ENCODE measurements at places on chromosomes 2 and 18.

DNA sequence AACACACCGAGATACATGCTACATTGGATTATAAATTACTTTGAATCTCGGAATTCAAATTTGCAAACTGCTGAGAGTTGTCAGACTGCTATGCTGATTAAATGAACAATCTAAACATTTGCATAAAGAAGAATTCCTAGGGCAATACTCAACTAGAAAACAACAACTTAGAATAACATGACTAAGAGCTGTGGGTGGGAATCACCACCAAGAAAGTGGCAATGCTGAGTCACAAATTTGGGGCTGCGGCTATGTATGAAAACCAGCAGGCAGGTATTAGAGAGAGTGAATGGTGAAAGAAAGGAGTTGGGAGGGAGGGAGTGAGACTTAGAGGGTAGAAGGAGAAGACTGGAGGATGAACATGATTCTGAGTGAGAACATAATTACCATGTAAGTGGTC is 559.5 kb downstream of the PIK3C3 start:
- no peak for DNase-seq

- peak; percentile 68 for DNase-seq
These were observed 49.6 kb upstream of the ITSN2 start for GRCh38 chr2:24409700-24410556.

- no peak for DNase-seq
These were observed 66.8 kb downstream of the LINC00305 start for GRCh38 chr18:64082054-64082453.

DNA sequence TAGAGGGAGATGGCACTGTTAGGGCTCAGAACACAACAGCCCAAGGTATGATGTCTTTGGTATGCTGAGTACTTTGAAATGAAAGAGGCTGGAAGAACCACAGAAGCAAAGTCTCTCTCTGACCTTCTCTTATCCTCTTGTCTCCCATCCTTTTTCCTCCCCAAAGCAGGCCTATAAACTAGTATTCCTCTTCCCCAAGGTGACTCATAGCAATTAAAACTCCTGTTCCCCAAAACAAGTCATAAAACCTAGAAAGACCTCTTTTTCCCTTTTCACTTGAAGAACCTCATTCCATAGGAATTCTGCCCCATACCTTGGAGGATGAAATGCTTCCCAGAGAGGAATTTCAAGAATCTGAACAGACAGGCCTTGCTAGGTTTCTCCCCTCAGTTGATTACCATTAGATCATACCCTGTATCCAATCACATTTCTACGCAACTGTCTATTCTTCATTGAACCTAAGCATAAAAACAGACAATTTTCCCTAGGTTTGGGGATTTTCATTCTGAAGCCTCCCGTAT is 25.7 kb downstream of the MDH1 start:
- peak; percentile 80 for DNase-seq

DNA sequence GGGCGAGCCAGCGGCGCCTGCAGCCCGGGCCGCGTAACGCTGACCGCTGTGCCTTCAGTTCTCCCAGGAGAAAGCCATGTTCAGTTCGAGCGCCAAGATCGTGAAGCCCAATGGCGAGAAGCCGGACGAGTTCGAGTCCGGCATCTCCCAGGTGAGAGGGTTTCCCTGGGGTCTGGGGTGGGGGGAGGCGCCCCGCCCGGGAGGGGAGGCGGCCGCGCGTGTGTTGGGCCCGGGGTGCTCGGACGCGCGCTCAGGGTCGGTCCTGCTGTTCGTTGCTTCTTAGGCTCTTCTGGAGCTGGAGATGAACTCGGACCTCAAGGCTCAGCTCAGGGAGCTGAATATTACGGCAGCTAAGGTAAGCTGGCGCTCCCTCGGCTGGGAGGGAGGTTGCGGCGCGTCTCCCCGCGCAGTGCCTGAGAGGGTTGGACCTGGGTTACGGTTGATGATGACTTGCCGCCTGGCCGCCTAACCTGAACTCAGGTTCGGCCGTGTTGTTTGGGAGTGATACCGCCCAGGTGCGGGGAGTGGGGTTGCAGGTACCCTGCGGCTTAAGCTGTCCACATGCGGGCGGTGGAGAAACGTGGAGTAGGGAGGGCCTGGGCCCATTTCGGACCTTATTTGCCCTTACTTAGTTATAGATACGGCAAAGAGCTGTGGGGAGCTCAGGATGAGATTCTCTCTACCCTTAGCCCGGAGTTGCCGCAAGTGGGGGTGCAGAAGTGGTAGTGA is 638 bp downstream of the RPS7 start:
- DNase-seq: no peak

- no peak for DNase-seq
These were observed 164.4 kb downstream of the SOCS6 start for GRCh38 chr18:70453058-70453775.

GRCh38 chr2:101827246-101827645 is 129.7 kb downstream of the MAP4K4 start:
- DNase-seq: peak; percentile 69

GRCh38 chr2:19538411-19538963 is 180.1 kb upstream of the OSR1 start:
- DNase-seq: peak; percentile 80

DNA sequence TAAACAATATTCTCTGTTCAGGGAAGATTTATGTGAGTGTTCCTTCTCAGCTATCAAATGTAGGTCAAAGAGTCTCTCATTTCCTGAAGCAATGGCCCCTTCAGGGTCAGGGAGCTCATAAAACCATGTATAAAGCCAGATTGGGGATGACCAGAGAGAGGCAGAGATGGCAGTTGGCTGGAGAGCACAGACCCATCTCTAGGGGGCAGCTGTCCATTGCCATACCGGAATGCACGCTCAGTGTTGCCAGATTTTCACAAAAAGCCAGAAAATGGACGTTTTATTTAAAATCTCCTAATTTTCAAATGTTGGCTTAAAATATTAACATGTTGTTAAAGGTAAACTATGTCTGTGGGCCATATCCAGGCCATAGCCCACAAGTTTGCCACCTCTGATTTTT is 1920.7 kb upstream of the CELF4 start:
- DNase-seq: no peak

DNA sequence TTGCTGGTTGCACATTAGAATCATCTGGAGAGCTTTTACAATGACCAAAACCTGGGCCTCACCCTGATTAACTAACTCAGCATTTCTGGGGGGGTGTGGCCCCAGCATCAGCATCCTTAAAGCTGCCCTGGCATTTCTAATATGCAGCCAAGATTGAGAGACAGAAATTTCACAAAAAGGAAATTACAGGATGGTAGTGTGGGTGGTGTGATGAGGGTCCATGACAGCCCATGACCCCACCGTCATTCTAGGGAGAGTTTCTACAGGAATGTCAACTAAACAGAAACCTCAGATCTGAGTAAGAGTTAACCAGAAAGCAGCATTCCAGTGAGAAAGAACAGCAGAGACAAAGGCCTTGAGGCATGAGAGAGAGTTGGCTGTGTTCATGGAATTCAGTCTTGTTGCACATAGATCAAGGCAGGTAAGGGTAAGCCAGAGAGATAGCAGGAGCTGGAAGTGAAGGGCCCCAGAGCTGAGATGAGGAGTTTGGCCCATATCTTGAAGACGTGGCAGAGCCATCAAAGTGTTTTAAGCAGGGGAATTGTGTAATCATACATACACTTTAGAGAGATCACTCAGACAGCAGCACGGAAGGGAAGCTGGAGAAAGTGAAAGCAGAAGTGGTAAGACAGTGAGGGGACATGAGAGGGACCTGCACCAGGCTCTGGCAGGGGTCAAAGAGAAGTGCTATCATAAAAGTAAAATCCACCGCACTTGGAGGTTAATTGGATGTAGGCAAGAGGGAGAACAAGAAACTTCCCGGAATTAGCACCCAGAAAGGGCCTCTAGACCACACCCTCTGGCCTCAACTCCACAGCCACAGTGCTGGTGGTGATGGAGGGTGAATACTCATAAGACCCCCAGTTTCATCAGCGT is 7.8 kb upstream of the TRABD2A start:
- peak; percentile 79 for DNase-seq

DNA sequence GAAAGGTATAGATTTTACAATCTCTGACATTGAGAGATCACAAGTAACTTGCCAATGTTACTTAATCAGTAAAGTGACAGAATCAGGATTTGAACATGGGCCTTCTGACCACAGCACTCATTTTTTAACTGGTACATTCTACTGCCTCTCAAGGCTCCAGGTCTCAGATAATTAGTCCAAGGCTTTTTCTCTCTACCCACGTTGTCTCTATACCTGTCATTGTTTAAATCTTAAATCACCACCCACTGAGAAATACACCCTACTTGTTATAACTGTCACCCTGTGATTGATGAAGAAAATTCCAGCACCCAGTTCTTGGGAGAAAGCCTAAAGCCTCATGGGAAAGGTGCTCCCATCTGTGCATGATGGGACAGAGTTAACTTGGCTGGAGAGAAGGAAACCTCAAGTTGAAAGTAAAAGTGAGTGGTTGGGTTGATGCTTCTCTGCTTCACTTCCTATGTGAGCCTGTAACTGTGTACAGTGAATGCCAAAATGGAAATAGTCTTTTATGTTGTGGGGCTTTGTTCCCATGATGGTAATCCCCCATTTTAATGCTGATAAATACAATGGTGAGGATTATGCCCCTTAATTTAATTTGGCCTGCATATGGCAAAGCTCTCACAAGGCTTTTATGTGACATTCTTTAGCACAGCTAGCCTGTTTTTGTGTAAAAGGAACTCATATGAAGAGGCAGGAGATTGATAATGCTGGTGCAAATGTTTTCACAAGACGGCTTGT is 190.1 kb upstream of the SP5 start:
- DNase-seq: no peak

DNA sequence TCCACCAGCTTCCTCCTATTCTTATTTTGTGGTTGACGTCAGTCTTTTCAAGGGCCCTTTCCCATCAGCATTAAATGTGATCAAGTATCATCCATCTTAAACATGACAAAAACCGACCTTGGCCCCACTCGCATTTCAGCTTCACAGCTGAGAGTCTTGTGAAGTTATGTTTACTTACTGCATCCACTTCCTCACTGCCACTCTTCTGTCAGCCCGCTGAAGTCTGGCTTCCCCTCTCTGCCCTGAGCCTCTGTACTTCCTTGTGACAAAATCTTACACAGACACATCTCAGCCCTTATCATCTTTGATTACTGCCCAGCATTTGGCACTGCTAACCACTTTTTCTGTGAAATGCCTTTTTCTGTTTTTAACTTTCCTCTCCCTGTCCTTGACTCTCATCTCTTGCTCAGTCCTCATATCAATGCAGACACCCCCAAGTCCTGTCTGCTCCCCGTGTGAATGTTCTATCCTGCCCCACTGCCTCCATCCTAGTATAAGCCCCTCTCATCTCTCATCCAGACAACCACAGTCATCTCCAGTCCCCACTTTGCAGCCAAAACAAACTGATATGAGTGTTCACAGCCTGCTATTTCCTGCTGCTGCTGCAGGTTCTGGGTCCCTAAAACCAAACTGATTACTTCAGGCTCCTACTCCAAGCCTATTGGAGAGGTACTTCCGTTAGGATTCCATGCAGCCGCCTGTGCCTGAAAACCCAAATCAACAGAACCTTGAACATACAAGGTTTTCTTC is 31.4 kb downstream of the FOSL2 start:
- no peak for DNase-seq

All from islet precursor cell (in vitro differentiated cells).